Cardiac muscle cell (in vitro differentiated cells and primary cell): ENCODE measurements at places on chromosomes 5 and 9. TPM values are rescaled to one million over a fixed set of nuclear protein-coding genes. Genes with fewer than 3 reads are reported as not detected.
A peak's percentile ranks its signal among the peaks of the same experiment; 100 is the strongest.

DNA sequence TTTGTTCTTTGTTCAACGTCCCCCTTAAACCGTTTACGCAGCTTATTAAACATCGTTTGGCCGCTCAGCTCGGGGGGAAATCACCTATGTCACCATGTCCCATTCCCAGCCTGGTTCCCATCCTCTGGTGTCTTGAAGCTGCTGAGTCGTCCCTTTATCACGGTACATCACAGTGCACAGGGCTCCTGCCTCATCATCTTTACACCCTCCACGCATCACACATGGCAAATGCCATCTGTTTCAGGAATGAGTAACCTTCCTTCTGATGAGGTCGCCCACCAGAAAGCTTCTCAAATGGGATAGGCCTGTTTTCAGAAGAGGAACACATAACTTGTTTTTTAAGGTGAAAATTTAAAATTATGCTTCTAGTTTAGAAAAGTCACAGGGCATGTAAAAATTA is 7.9 kb upstream of the LHX6 start:
- no peak for DNase-seq
- peaks cover 17% of the 10 kb centered on the region for H3K36me3 ChIP-seq
- no peaks in the 10 kb centered on the region for H3K4me1 ChIP-seq

GRCh38 chr5:28329176-28329575 is 1290.8 kb upstream of the CDH9 start:
- no peaks in the 10 kb centered on the region for H3K36me3 ChIP-seq
- no peak for DNase-seq
- H3K4me3 ChIP-seq, result no peak overlapping the region
- H3K27ac ChIP-seq, result no peak overlapping the region

DNA sequence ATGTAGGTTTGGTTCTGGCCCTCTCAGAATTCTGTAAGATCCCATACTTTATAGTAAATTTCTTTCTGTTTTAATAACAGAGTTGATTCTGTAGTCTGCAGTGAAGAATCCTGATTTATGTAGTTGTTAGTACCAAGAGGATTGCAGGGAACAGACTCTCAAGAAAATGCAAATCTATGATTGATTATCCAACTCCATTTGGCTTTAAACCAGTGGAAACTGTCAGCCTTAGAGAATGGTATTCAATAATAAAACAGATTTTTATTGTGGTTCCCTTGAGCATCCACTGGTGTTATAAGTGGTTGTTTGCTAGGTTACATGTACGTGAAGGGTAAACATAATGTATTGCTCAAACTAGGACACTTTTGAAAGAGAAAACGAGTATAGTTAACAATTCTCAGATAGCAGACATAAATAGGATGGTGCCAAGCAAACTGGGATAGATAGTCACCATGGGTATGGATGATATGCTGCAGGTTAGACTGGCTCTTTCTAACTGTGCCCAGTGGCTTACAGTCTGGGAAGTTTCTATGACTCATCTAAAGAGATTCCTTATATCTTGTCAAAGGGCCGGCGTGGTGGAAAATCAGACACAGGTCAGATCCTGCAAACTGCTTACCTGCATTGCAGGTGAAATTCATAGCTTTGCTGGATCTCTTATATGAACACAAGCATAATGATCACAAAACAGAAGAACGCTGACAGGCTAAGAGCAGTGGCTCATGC is 41.7 kb upstream of the RPS23 start:
- no peak for DNase-seq
- no peaks in the 10 kb centered on the region for H3K27me3 ChIP-seq
- H3K27ac ChIP-seq, result no peak overlapping the region
- no peaks in the 10 kb centered on the region for H3K4me1 ChIP-seq

GRCh38 chr5:82336226-82336958 is 58.2 kb upstream of the RPS23 start:
- no peak for DNase-seq
- H3K36me3 ChIP-seq, result no peaks in the 10 kb centered on the region
- peaks cover 61% of the 10 kb centered on the region for H3K4me1 ChIP-seq
- H3K27ac ChIP-seq, result peak overlapping the region; percentile 100
- no peak overlapping the region for H3K4me3 ChIP-seq

DNA sequence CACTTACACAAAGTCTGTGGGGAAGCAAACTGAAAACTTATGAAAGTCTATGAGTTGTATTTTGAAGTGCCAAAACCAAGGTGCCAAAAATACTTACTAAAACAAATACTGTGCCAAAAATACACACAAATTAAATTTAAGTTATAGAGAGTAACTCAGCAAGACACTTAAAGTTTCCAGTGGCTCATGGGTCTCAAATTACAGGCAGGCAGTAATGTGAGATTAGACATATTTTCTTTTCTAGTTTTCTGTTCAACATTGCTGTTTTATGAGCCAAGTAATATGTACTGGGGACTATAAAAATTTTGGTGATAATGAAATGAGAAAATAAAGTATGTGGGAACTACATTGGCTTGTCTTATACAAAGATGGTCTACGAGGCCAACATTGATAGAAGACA is 172.2 kb upstream of the SNX2 start:
- H3K36me3 ChIP-seq, result no peaks in the 10 kb centered on the region
- H3K4me1 ChIP-seq, result no peaks in the 10 kb centered on the region
- H3K27me3 ChIP-seq, result no peaks in the 10 kb centered on the region
- DNase-seq, result no peak
- H3K27ac ChIP-seq, result no peak overlapping the region
- no peak overlapping the region for H3K4me3 ChIP-seq

GRCh38 chr9:86741311-86742208 is 205.7 kb downstream of the GAS1 start:
- peaks cover 17% of the 10 kb centered on the region for H3K4me1 ChIP-seq
- H3K36me3 ChIP-seq, result no peaks in the 10 kb centered on the region
- H3K27me3 ChIP-seq, result no peaks in the 10 kb centered on the region
- H3K27ac ChIP-seq, result peak overlapping the region; percentile 77
- DNase-seq, result peak; percentile 65
- H3K4me3 ChIP-seq, result no peak overlapping the region

DNA sequence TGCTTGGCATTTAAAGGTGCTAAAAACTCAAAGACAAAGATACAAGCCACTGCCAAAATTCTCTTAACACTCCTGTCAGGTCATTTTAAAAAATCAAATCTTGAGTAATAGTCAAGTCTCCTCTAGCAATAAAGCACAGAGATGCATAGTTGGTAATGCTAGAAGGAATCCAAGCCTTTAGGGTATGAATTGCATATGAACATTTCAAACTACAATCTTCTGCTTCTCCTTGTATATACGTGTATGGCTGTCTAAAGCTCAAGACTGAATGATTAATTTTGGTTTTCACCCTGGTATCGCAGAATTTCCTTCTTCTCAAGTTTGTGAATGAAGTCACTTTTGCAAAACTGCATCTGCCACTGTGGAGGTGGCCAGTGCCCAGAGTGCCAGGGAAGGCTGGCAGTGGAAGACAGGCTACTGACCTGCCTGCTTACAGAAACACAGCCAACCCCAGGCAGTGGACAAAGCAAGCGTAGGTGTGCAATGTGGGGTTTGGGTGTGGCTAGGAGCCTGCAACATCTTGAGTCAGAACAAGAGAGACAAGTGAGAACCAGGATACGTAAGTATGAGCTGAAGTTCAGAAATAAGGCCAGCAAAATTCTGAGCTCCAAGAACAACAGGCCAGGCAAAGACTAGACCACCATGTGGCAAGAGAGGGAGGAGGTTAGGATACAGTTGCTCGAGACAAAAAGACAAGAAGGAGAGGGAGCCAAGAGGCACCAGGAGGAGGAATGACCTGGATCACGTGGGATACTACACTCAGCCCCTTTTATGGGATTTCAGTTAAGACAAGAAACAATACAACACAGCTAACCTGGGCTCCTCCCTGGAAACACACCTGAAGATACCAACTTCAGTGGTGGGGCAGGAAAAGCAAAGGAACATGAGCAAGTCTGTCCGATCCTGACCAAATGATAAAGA is 22.6 kb downstream of the MYO10 start:
- H3K27me3 ChIP-seq, result no peaks in the 10 kb centered on the region
- H3K36me3 ChIP-seq, result no peaks in the 10 kb centered on the region
- H3K4me1 ChIP-seq, result peaks cover 4% of the 10 kb centered on the region
- H3K27ac ChIP-seq, result no peak overlapping the region

DNA sequence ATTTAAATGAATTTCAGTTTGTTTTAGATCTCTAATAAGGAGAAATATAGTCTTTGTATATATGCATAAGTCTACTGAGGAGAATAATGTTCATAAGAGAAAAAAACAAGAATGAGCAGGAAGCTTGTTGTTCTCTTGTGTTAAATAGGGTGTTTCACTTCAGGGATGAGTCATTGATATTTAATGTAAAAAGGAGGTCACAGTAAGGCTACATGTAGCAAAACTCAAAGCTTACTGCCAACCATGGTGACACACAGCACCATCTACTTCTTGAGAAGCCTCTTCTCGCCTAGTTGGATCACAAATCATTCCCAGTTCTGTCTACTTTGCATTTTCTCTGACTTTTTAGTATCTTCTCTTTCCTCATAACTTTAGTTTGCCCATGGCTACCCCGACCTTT is 1466.0 kb upstream of the C9orf72 start:
- H3K27me3 ChIP-seq, result no peaks in the 10 kb centered on the region
- H3K27ac ChIP-seq, result no peak overlapping the region
- no peaks in the 10 kb centered on the region for H3K4me1 ChIP-seq
- no peak overlapping the region for H3K4me3 ChIP-seq
- DNase-seq, result peak; percentile 0

GRCh38 chr9:127506814-127507750 is 55.8 kb downstream of the LRSAM1 start:
- H3K27me3 ChIP-seq, result no peaks in the 10 kb centered on the region
- no peak overlapping the region for H3K27ac ChIP-seq
- peaks cover 11% of the 10 kb centered on the region for H3K4me1 ChIP-seq
- peaks cover 6% of the 10 kb centered on the region for H3K36me3 ChIP-seq

DNA sequence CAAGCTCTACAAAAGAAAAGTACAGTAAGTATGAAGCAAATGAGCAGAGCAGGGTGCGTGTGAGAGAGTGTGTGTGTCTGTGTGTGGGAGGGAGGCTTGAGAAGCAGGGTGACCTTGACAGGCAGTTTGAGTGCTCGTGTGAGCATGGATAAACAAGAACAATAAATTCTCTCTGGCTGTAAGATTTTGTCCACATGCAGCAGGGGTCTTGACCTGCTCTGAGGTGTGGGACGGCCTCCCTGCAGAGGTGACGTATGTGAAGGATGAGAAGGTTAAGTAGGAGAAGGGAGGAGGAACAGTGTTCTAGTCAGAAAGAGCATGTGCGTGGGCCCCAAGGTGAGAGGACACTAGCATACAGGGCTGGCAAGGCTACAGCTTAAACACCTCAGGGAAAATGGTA is 49.0 kb downstream of the SPTLC1 start:
- no peak for DNase-seq
- H3K4me3 ChIP-seq, result no peak overlapping the region
- H3K27me3 ChIP-seq, result no peaks in the 10 kb centered on the region
- H3K4me1 ChIP-seq, result no peaks in the 10 kb centered on the region
- H3K36me3 ChIP-seq, result peaks cover 37% of the 10 kb centered on the region

GRCh38 chr9:13053504-13053903 is 226.0 kb downstream of the MPDZ start:
- H3K36me3 ChIP-seq, result no peaks in the 10 kb centered on the region
- H3K27ac ChIP-seq, result no peak overlapping the region
- no peaks in the 10 kb centered on the region for H3K4me1 ChIP-seq
- no peak for DNase-seq

GRCh38 chr9:80964374-80964773 is 725.0 kb downstream of the TLE1 start:
- H3K36me3 ChIP-seq, result no peaks in the 10 kb centered on the region
- H3K4me1 ChIP-seq, result peaks cover 7% of the 10 kb centered on the region

- no peak overlapping the region for H3K4me3 ChIP-seq
- H3K36me3 ChIP-seq, result no peaks in the 10 kb centered on the region
- DNase-seq, result no peak
- peaks cover 9% of the 10 kb centered on the region for H3K4me1 ChIP-seq
- no peaks in the 10 kb centered on the region for H3K27me3 ChIP-seq
- peak overlapping the region; percentile 8 for H3K27ac ChIP-seq
Observed at GRCh38 chr9:113885183-113886025, 9.3 kb downstream of the ZNF618 start.

The STARD4 gene
- total RNA-seq, result 72.1 and 118 TPM in 2 replicates

The SMC2 gene
- 8.6 and 15.5 TPM in 2 replicates for total RNA-seq
